Stimulated activated CD8-positive, alpha-beta memory T cell treated with anti-CD3 and anti-CD28 coated beads, Interleukin-7, amount 100 ng/mL, for 48 hours (primary cell): ENCODE measurements at places on chromosomes 11 and 22.

- DNase-seq = no peak
These were observed 15.2 kb downstream of the DGCR6L start for GRCh38 chr22:20304646-20305045.

GRCh38 chr11:120974466-120974865 lies 49.4 kb upstream of the TBCEL start:
- no peak for DNase-seq

DNA sequence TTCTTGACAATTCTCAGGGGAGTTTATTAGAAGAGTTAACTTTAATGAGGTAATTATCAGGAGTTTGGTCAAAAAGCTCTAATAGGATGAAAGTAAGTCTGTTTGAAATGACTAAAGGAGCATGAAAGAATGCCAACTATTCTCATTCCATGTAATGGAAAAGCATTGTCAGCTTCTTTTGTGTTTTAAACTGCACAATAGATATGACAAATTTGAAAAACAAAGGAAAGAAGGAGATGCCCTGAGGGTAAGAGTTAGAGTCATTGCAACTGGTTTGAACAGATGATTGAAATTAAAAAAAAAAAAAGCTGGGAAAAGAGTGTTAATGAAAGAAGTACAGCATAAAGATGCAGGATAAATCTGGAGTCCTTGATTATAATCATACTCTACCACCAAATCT lies 296.8 kb upstream of the FOLH1 start:
- DNase-seq = no peak

GRCh38 chr22:46763051-46763705 lies 728 bp downstream of the TBC1D22A start:
- DNase-seq = no peak

DNA sequence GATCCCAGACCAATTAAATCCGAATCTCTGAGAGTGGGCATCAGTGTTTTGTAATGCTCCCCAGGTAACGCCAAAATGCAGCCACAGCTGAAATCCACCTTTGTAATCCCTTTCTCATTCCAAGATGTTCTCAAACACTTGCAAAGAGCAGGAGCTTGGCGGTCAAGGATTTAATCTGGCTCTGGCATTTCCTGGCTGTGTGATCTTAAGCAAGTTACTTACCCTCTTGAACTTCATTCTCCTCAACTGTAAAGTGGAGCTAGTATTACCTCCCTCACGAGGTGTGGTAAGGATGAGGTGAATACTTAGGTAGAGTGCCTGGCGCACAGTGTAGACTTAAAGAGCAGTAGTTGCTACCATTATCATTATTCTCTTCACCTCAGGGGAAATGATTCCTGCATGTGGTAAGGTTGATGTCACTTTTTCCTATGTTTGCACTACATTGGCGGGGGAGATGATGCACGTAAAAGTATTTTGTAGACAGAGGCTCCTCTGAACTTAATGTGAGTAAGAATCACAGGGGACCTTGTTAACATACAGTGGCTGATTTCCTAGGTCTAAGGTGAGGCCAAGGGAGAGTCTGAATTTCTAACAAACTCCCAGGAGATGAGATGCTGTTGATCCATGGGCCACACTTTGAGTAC lies 210.4 kb upstream of the PITPNB start:
- DNase-seq = no peak
